ENCODE measurements at places on chromosomes 1 and 21.

DNA sequence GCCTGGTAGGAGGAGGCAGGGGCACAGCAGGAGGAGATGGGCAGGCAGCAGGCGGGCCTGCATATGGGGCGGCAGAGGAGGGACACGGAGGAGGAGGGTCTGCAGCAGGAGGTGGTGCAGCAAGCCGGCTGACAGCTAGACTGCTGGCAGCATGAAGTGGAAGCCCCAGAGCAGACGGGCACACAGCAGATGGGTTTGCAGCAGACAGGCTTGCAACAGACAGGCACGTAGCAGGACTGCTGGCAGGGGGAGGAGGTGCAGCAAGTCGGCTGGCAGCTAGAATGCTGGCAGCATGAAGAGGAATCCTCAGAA, 615 bp downstream of the KRTAP10-5 start:
- DNase-seq: no peak

- DNase-seq: no peak
These were observed 2.0 kb downstream of the CAMK2N1 start for GRCh38 chr1:20483833-20484518.

- no peak for DNase-seq
These were observed 264.7 kb downstream of the CTH start for GRCh38 chr1:70675737-70676156.

- DNase-seq: no peak
These were observed 95.6 kb downstream of the CD58 start for GRCh38 chr1:116474921-116475849.

- no peak for DNase-seq
These were observed 69.0 kb upstream of the SPAG17 start for GRCh38 chr1:118254001-118254400.

GRCh38 chr1:162133566-162133965, 64.1 kb downstream of the NOS1AP start:
- no peak for DNase-seq

DNA sequence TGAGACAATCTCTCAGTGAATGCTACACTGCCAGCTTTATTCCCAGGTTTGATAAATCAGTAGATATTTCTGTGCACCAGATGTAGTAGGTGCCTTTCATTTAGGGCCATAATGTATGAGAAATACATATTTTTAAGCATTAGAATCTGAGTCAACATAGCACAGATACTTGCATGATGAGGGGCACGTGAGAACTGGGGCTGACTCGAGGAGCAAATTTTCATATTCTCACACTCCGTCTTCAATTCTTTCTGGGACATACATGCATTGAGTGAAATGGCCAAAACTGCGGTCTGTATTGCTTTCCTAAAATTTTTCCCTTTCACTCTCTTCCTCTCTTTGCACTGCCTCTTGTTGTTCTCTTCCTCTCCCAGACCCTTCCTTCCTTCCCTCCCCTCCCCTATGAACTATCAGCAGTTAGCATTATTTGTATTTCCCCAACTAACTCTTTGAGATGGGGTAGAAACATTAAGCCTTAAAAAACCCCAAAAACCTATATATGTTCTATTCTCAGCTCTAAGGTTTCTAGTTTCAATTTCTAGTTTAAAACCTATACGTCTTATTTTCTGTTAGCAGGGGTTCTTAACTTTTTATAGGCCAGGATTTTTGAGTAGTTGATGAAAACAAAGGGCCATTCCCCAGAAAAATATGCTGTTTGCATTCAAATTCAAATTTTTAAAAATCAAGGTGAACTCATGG, 289.1 kb downstream of the PTBP2 start:
- no peak for DNase-seq

DNA sequence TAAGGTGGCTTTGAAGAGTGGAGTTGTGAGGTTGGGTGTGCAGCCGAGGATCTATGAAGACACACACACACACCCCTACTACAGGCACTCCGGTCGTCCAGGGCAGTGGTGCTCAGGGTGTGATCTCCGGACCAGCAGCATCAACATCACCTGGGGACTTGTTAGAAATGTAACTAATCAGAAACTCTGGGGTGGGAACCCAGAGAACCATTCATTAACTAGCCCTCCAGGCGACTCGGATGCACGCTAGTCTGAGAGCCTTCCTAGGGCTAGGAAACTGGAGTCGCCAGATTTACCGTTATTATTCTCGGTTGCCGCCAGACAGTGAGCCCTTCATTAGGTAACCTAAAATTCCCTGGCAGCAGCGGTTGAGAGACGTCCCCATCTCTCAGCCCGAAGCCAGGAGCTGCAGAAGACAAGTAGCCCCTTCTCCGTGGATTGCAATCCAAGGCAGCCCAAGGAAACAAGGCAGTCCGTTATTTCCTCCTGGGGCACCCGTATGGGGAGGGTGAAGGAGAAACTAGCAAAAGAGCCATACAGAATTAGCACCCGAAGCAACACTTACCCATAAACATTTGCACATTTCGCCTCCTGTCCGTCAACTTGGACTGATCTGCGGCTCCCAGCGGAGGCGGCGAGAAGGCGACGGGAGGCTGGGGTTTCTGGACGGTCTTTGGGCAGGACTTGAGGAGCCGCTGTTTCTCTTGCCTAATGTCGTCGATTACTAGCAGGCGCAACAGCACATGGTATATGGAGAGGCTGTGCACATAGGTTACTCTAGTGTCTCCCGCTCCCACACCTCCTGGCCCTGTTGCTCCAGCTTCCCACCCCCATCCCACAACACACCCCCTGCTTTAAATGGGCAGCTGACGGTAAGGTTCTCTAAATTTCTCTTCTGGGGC, 2.9 kb upstream of the CCN1 start:
- DNase-seq: no peak

GRCh38 chr1:34787461-34788420, 5.1 kb upstream of the GJA4 start:
- DNase-seq: no peak

DNA sequence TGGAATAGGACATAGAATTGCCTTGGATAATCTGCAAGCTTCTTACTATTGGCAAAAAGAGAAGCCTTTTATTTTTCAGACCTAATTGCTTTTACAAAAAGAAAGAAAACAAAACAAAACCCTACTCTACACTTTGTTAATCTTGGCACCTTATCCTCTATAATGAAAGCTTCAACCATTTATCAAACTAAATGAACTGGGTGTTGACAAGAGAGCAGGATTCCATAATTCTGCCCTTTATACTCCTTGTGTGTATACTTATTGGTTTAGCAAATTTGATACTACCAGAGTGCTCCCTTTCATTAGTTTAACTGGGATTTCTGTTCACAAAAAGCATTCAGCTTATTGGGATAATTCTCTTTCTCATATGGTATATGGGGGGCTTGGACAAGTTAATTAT, 3.0 kb upstream of the TMCC2 start:
- DNase-seq: no peak

- DNase-seq: no peak
These were observed 13.6 kb downstream of the ACTL8 start for GRCh38 chr1:17768651-17769241.

DNA sequence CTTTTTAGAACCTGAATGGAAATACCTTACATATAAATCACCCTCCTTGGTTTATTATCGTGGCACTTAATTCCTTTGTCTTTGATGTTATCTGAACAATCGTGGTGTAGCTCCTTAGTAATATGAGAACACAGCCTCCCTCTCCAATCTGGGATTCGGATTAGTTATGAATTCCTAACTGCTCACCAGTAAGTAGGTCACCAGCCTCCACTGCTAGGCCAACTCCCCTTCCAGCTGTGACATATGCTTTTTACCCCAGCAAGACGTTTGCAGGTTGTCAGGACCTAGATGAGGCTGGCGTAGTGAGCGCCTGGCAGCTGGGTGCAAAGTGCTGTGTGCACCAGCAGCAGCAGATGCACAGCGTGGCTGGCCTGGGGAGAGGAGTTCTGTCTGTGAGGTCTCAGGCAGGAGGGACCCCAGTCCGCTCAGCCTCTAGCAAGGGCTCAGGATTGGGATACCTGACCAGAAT, 38.2 kb downstream of the NTPCR start:
- no peak for DNase-seq

DNA sequence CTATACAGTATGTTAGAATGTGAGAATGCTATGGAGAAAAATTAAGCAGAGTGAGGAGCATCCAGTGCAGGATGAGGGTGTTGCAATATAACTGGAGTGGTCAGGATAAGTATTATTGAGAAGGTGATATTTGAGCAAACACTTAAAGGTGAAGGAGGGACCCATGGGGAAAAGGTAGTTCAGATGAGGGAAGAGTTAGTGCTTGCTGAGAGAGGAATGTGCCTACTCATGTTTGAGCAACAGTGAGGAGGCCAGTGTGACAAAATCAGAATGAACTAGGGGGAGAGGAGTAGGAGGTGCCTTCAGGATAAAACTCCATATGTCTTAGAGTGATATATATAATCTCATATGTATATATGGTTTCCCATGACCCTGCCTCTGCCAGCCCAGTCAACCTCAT, 6.2 kb upstream of the TRIM45 start:
- no peak for DNase-seq

DNA sequence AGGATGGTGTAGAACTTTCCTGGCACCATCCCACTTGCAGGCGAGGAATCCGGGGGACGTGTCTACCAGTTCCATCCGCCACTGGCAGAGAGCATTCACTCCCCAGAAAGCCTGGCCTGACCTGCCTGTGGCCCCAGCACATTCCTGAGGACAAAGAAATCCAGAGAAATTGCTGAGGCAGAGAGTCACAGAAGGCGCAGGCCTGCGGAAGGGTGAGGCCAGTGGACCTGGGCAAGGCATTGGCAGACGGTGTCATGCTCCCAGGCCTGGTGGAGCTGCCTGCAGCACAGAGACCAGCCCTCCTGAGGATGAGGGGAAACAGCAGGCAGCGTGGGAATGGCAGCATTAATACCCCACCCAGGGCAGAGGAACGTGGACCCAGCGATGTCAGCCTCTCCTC, 81.2 kb upstream of the F3 start:
- no peak for DNase-seq

- DNase-seq: no peak
These were observed 60.2 kb downstream of the GLUL start for GRCh38 chr1:182331387-182331786.

DNA sequence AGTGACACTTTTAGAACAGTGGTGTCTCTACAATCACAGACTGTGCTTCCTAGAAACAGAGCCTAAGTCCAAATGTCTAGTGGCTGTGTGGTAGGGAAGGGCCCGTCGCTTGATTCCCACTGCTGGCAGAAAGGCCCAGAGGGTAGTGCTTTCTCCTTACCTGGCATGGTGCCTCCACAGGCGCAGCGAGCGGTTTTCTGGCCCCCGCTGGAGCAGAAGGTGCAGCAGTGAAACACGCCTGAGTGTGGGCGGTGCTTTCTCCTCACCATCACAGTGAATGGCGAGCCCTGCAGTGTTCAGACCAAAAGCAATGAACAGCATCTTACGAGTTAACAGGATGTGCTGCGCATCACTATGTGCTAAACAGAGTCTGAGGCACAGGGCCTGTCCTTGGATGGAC, 8.3 kb downstream of the TRIM45 start:
- no peak for DNase-seq

DNA sequence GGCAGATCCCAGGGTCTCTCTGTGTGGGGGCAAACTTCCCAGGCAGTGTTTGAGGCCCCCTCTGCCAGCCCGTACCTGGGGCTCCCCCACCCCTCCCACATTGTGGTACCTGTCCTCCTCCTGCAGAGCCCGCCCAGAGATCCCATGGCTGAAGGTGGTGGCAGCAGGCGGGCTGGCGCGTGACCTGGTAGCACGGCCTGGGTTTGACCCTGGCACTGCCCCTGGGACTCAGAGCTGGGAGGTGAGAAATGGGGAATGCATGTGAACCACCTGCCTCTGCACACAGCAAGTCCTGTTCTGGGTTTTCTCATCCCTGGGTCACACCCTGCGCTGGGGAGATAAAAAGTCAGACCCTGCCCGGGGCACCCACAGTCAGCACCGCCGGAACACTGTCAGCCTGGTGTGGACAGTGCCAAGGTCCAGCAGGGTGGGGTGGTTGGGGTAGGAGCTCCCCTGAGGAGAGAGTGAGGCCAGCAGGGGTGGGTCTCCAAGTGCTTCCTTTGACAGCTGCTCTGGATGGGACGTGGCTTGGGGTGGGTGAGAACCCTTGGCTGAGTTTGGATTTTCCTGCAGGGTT, 11.8 kb downstream of the AGRN start:
- no peak for DNase-seq

GRCh38 chr1:192726820-192727504, 81.9 kb upstream of the RGS2 start:
- DNase-seq: no peak

GRCh38 chr1:209607102-209607794, 23.7 kb downstream of the CAMK1G start:
- no peak for DNase-seq

GRCh38 chr1:15775706-15776105, 17.1 kb downstream of the FBLIM1 start:
- DNase-seq: no peak

- no peak for DNase-seq
These were observed 6.3 kb downstream of the KLHL21 start for GRCh38 chr1:6596351-6596750.

GRCh38 chr1:156858555-156858956, 361 bp downstream of the INSRR start:
- no peak for DNase-seq

GRCh38 chr1:175463853-175464252, 271.3 kb upstream of the KIAA0040 start:
- DNase-seq: no peak

DNA sequence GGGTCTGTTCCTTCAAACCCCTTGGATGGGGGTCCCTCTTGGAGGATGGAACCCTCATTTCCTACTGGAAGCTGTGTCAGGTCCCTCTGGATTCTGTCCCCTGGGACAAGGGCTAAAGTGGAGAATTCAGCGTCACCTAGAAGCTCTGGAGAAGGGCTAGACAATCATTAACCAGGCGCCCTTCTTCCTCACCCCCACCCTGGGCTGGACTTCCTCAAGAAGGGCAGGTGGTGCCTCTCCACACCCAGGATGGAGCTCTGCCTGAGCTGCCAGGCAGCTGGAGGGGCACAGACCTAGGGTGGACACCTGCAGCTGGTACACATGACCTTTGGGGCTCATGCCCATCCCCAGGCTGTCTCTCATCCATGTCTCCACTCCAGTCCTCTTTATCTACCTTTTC, 3.6 kb downstream of the CELF3 start:
- no peak for DNase-seq

- no peak for DNase-seq
These were observed 67.2 kb upstream of the TTC34 start for GRCh38 chr1:2868571-2869195.

DNA sequence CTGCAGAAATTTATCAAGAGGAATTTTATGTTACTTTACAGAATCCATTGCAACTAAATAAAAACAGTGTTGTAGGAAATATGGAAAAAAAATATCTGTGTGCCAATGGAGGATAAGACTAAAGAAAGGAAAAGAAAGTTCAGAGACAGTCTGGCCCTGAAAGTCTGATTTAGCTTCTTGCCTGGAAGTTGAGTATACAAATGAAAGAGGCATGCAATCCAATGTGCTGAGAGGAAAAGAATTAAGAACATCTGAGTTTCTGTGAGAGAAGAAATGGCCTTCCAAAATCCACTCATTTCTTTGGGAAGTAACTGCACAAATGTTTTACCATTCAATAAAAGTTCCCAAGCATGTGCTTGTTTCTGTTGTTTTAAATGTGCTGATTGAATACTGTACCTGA, 65.1 kb downstream of the LHX9 start:
- no peak for DNase-seq

GRCh38 chr1:15330028-15330427, 79.7 kb upstream of the EFHD2 start:
- no peak for DNase-seq
